ENCODE measurements at places on chromosomes 6 and 20.
A peak's percentile ranks its signal among the peaks of the same experiment; 100 is the strongest.

DNA sequence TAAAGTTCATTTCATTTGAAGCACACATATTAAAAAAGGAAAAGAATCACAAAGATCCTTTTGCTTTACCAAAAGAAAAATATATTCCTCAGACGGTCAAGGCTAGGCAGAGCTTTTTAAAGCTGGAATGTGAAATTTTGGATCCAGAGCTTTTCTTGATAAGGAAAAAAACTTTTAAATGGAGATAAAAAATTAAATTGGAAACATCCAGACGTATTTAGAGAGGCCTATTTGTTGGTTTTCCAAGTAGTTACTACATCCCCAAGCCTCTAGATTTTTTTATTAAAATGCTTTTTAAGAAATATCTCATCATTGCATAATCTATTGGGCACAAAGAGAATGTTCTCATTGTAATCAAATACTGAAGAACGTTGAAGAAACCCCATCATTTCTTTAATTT lies 385.7 kb upstream of the CITED2 start:
- no peak for DNase-seq

DNA sequence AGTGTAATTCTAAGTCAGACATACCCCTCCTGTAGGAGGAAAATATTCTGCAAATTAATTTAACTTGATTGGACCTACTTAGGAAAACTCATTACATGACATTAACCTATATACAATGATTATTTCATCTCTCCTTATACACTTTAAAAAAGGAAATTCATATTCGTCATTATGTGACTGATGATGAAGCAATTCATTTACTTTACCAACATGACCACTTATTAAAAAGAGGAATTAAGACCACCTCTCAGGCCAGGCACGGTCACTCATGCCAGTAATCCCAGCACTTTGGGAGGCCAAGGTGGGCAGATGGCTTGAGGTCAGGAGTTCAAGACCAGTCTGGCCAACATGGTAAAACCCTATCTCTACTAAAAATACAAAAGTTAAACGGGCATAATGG lies 11.6 kb downstream of the AKIRIN2 start:
- DNase-seq, result no peak

- no peak for DNase-seq
These were observed 1480.4 kb downstream of the HACE1 start for GRCh38 chr6:103379272-103379671.

- DNase-seq, result no peak
These were observed 243.7 kb downstream of the ARID1B start for GRCh38 chr6:157020881-157021343.

DNA sequence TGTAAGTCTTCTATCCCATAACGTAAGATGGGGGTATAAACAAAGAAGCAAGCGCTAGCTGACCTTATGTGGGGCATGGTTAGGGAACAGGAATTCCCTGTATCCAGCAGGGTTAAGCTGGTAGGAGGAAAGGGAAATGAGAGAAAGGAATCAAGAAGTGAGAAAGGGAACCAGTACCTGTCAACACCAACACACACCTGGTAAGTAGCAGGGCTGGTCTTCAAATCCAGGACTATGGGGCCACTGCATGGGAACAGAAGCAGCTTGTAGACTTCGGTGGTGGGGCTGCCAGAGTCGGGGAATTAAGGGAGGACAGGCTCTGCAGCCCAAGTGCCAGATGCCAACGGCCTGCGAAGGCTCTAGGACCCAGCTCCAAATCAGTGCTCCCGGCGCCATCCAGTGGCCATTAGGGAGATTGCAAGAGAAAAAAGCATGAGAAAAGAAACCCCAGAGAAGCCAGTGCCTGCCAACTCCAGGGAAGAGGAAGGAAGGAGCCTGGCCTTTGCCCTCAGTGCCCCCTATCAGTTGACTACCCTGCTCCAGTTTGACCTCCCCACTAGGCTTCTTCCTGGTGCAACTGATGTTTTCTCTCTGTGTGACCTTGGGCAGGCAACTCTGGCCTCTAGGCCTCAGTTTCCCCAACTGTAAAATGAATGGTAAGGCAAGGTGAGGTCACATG lies 15.8 kb upstream of the RBPJL start:
- DNase-seq, result peak; percentile 69

- DNase-seq, result no peak
These were observed 1.5 kb upstream of the TUBB2B start for GRCh38 chr6:3228771-3229565.

- DNase-seq, result no peak
These were observed 11.0 kb upstream of the TPD52L1 start for GRCh38 chr6:125142618-125143017.

DNA sequence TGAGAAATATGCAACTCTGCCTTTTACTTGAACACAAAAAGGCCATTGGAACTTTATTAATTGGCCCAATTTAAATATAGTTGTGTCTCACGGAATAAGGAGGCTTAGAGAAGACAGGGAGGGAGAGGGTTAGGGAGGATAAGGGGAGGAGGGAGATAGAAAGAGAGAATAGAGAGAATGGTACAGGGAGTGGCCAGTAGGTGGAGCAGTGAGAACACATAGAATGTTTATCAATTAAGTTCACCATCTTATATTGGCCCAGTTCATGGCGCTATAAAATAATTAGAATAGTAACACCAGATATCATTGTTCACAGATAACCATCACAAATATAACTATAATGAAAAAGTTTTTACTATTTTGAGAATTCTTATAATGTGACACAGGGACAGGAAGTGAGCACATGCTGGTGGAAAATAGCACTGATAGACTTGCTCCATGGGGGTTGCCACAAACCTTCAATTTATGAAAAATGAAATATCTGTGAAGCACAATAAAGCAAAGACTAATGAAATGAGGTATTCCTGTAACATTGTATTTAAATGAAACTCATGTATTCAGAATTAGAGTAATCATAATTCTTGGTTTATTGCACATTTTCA lies 374.1 kb upstream of the MANEA start:
- DNase-seq, result no peak

DNA sequence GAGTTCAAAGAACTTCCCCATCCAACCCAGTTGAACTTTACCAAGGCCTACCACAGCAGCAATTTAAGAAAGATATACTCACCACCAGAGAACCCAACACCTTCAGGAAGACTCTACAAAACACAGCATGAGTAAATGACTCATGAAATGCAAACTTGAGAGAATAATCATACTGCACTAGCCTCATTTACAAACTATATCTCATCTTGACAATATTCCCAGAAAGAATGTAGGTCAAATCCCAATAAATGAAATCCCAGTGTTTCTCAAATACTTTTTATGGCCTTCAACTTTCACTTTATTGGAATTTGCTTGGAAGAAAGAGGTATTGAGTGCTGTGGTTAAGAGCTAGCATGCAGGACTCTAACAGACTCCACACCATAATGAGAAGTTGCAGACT lies 60.0 kb downstream of the FYN start:
- no peak for DNase-seq
